Fibroblast of villous mesenchyme (primary cell): ENCODE measurements at places on chromosomes 3 and 15.

DNA sequence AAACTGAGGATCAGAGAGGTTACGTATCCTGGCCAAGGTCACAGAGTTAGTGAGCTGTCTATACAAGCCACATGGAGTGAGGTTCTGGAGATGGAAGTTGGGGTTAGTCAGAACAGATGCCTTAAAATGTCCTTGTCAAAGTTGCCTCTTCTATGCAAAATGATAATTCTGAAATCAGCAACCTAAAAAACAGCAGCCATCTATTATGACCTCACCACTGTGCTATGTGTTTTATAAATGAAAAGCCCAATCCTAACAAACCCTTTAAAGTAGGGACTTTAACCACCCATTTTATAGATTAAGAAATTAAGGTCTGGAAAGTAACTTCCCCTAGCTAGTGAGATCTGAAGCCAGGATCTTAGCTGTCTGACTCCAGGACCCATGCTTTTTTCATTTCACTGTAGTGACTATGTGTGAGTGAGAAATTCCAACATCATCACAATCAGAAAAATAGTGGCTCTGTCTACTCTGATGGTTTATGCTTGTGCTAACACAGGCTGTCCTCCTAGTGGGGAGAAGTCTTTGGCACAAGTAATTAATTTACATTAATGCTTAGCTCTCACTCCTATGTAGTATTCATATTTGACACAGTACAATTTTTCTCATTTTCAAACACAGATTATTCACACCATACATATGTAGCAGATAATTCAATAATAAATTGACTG lies 143.6 kb downstream of the ANO10 start:
- no peak for DNase-seq

GRCh38 chr3:17133632-17134545 lies 249.1 kb downstream of the PLCL2 start:
- DNase-seq, result no peak

DNA sequence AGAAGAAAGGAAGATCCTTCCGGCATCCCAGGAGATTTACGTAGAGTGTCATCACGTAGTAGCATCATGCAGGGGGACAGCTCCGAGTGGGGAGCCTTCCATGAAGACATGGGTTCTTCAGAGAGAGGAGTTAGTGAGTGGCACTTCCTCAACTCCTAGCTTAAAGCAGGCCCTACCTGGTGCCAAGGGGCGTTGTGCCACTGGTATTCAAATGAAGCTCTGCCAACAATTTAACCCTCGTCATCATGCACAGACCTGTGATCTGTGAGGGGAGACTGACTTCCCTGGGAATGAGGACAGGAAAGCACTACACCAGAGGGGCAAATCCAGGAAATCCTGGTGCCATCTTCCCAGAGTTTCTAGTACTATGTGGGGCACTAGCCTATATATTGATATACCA lies 59.0 kb downstream of the TMEM266 start:
- DNase-seq, result no peak

- peak; percentile 64 for DNase-seq
Observed at GRCh38 chr15:88649286-88649733, 10.5 kb downstream of the ISG20 start.

- no peak for DNase-seq
Observed at GRCh38 chr15:36831125-36831903, 251.9 kb downstream of the CDIN1 start.

- no peak for DNase-seq
Observed at GRCh38 chr3:85075663-85076062, 116.9 kb downstream of the CADM2 start.

- DNase-seq, result peak; percentile 49
Observed at GRCh38 chr3:128484404-128485281, 8.4 kb downstream of the GATA2 start.

GRCh38 chr3:46276497-46277099 lies 34.3 kb downstream of the CCR3 start:
- DNase-seq, result peak; percentile 24

GRCh38 chr3:3559786-3560185 lies 239.4 kb upstream of the LRRN1 start:
- DNase-seq, result no peak

- no peak for DNase-seq
Observed at GRCh38 chr3:70488131-70488530, 175.7 kb upstream of the MDFIC2 start.

DNA sequence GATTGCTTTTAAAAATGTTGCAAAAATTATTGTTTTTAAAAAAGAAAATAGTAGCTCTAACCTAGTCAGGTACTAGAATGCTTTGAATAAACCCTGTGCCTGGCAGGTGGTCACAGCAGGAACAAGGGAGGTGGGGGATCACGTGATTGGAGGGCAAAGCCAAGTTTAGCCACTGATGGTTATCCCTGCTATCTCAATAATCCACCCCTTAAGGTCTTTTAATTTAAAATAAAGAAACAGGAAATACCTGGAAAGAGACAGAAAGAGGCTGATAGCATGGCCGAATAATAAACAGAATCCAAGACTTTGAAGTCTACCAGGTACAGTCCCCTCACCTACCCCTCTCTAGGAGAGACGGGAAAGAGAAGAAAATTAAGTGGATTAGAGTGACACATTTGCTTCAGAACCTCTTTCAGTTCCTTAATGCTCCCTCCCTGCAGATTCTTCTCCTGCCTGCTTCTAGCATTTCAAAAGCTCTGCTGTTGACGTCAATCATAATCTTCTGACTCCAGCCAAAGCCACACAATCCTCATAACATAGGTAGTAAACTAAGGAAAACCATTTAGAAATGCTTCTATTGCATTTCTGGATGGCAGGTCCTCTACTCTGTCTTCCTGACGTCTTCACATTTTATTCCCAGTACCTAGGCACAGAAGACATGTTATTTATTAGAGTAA lies 303.4 kb upstream of the MME start:
- DNase-seq, result no peak

GRCh38 chr15:79339588-79340314 lies 28.8 kb downstream of the TMED3 start:
- peak; percentile 59 for DNase-seq

GRCh38 chr3:21274079-21274571 lies 476.9 kb downstream of the ZNF385D start:
- DNase-seq, result peak; percentile 11

DNA sequence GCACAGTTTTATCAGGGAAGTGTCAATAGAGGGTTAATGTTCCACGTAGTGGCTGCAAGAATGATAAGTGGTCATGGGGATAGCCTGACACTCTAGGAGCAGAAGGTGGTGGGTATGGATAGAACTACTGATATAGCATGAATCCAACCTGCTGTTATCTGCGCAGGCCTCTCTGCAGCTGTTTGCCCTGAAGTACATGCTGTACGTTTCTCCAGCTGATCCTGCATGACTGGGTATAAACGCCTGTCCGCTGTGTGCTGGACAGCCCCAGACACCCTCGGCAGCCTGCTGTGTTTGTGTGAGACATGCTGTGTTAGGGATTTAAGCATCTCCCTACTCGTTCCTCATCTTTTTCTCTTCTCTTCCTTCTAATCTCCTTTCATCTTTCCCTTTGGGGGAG lies 87.1 kb downstream of the LPP start:
- DNase-seq, result peak; percentile 77

GRCh38 chr15:74580538-74581350 lies 34.9 kb upstream of the CLK3 start:
- no peak for DNase-seq

GRCh38 chr15:76517910-76518309 lies 181.3 kb downstream of the ISL2 start:
- DNase-seq, result no peak

DNA sequence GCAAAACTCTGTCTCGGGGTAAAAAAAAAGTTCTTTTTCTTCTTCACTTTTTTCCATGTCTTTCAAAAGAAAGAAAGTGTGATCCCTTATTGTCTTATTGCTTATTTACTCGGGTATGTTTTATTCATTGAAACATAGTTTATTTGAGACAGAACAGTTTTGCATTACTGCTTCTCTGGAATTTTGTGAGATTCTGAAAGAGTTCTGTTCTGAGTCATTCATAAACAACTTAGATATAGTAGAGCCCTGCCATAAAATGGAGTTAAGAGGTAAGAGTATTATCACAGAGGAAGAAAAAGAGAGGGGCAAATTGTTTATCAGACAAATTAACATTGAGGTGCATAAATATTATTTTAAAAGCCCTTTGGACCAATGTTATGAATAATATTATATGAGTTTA lies 522.2 kb downstream of the ROBO2 start:
- no peak for DNase-seq

- DNase-seq, result no peak
Observed at GRCh38 chr15:78949461-78949860, 4.6 kb upstream of the CTSH start.

GRCh38 chr3:143433787-143434378 lies 314.3 kb downstream of the CHST2 start:
- DNase-seq, result no peak

DNA sequence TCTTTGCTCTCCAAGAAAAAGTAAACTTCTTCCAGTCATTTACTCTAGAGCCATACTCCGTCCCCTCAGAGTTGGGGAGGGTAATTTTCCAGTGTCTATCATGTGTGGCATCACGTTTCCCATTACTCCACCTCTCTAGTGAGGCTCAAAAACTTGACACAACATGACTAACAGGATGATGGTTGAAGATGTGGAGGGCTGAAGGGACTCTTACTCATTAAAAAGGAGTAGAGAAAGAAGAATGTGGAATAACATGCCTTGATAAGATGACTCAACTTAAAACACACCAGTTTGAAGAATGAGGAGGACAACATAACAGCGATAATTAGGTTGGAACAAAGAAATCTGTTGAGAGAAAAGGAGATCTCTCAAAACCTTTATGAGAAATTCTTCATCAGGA lies 894.3 kb downstream of the OTOL1 start:
- peak; percentile 32 for DNase-seq
